Stimulated activated CD4-positive, alpha-beta T cell treated with anti-CD3 and anti-CD28 coated beads, TNF-alpha, amount 100 ng/mL, for 1 hour (primary cell): ENCODE measurements at places on chromosomes 7 and 10.

DNA sequence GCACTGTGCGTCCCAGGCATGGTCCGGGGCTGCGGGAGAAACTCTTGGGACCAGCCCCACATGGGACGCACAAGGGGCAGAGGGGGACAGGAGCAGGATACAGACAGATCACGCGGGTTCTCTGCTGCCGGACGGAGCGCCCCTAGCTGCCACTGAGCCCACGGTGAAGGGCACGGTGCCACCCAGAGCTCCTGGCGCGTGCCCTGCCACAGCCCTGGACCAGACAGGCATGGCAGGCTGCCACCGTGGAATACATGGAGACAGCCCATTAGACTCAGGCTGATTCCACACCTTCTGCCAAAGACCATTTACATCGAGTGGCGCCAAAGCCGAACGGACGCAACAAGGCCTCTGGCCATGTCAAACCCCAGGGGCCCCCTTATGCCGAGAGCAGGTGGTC lies 90.4 kb downstream of the MAD1L1 start:
- no peak for DNase-seq

DNA sequence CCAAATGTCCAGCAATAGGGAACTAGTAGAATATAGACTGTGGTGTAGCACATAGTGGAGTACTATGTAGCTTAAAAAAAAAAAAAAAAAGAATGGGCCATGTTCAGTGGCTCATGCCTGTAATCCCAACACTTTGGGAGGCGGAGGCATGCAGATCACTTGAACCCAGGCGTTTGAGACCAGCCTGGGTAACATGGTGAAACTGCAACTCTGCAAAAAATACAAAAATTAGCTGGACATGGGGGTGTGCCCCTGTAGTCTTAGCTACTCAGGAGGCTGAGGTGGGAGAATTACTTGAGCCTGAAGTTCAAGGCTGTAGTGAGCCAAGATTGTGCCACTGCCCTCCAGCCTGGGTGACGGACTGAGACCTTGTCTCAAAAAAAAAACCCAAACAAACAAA lies 64.4 kb downstream of the CHN2 start:
- DNase-seq = no peak

DNA sequence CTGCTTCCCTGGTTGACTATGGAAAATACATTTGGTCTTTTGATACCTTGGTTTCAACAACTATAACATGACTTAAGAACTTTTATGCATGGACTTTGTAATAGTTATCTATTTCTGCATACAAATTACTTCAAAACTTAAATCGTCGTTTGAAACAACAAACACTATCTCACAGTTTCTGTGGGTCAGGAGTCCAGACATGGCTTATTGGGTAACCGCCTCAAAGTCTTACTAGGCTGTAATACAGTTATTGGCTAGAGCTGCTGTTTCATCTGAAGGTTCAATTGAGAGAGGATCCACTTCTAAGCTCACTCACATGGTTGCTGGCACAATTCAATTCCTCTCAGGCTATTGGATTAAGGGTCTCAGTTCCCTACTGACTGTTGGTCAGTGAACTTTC lies 135.1 kb downstream of the LYZL1 start:
- DNase-seq = no peak

DNA sequence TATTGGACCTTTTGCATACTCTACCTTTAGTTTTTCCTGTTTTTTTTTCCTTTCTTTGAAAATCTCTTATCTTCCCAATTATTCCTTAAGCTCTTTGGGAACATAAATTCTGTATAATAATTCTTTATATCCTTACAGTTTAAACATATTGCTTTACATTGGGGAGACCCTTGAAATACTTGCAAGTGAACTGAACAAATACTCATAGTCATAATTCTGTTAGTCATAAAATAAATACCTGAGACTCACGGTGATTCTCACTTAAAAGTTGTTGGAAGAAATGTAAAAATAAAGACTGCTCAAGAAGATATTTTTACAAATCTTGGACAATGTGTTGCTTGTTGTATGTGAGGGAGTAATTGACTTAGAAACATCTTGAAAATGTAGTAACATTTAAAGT lies 515.2 kb upstream of the POT1 start:
- DNase-seq = no peak

DNA sequence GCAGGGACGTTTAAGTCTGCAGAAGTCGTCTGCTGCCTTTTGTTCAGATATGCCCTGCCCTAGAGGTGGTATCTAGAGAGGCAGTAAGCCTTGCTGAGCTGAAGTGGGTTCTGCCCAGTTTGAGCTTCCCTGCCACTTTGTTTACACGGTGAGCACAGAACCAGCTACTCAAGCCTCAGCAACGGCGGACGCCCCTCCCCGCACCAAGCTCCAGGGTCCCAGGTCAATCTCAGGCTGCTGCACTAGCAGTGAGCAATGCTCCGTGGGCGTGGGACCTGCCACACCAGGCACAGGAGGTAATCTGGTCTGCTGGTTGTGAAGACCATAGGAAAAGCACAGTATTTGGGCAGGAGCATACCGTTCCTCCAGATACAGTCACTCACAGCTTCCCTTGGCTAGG lies 148.1 kb upstream of the LAMB4 start:
- DNase-seq = no peak

DNA sequence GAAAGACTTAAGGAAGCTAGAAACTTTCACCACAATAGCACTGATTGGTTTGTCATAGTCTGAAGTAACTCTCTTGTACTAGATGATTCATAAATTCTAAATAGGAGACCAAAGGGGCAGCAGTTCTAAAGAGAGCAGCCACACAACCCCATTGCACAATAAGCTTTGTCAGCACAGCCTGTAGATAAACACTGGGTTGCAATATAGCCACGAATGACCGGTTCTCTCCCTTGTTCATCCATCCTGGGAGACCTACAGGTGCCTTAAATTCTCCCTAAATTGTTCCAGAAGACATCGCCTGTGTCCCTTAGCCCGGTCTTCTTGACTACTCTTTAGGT lies 167.0 kb downstream of the SNX13 start:
- DNase-seq = no peak

DNA sequence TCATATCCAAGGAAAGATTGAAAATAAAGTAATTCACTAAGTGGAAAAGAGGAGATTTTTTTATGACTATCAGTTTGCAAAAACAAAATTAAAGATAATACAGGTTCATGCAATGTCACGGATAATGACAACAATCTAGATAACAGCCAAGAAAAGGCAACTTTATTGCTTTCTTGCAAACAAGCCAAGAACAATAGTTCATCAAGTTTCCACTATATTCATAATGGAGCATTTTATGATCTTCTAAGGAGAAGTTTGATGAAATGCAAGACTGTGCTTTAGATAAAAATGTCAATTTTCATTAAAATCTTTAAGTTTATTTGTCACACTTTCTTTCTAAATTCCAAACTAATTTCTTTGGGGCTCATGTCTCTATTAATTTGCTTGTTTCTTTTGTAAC lies 53.9 kb upstream of the NRP1 start:
- DNase-seq = no peak

GRCh38 chr10:69802424-69803161 lies 887 bp downstream of the COL13A1 start:
- no peak for DNase-seq

DNA sequence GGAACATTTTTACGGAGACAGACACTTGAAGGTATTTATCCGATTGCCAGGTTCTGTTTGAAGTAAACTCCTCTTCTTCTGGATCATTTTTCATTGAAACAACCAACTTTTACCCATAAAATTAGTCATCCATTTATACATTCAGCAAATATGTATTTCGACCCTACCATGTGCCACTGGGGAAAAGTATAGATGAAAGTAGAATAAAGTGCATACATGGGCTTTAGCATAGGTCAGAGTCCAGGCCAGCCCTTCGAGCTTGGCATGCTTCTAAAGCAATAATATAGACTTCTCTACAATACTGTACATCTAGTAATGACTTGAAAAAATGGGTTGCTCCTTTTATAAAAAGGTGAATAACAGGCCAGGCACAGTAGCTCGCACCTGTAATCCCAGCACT lies 10.1 kb downstream of the SLC25A16 start:
- DNase-seq = no peak
